Spleen (tissue), 13 donors: ENCODE measurements at places on chromosomes 3 and 15.
A peak's percentile ranks its signal among the peaks of the same experiment; 100 is the strongest.

DNA sequence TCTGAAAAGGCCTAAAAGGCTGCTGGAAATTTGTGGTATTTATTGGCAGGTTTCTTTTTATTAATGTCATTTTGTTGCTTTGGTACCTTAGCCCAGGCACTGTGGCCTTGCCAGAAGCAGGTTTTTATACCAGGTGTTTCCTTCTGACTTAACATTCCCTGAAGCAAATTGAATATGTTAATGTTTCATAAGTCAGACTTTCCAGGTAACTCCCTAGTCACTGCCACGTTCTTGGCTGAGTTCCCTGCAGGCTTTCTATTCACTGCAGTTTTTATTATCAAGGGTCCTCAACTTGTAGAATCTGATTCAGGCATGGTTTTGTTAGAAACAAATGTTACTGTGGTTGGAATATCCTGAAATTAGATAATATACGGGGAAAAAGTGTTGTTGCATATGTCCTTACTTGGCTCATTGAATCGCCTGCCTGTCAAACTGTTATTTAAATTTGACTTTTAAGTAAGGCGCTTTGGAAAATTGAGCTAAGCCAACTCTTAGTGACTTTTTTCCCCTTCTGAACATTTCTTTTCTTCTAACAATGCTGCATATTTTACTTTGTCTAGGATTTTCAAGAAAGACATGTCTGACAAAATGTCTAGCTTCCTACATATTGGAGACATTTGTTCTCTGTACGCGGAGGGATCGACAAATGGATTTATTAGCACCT is 22.9 kb downstream of the ITPR1 start:
- no peaks in the 10 kb centered on the region for H3K27me3 ChIP-seq
- no peak for DNase-seq
- H3K36me3 ChIP-seq = peaks cover 6% of the 10 kb centered on the region
- H3K4me1 ChIP-seq = peaks cover 22% of the 10 kb centered on the region
- no peak overlapping the region for H3K4me3 ChIP-seq

DNA sequence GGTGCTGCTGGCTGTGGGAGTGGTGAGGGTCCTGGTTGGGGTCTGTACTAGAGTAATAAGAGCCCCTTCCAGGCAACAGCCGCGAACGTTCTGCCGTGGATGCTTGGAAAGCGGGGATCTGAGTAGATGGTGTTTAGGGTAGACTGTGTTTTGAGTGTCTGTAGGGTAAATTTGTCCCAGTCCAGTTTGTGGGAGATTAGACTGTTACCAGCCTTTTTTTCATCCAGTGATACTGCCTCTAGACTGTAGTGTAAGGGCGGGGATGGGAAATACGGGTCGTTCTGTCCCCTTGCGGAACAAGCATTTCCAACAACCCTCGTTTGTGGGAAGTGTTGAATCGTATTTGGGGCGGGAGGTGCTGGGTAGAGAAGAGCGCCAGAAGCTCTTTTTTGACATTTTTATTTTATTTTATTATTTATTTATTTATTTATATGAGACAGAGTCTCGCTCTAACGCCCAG is 424 bp downstream of the HAUS2 start:
- H3K36me3 ChIP-seq = peaks cover 5% of the 10 kb centered on the region
- DNase-seq = no peak
- H3K4me1 ChIP-seq = peaks cover 37% of the 10 kb centered on the region
- H3K4me3 ChIP-seq = peak overlapping the region; percentile 79
- no peaks in the 10 kb centered on the region for H3K27me3 ChIP-seq
- peak overlapping the region; percentile 99 for H3K27ac ChIP-seq

DNA sequence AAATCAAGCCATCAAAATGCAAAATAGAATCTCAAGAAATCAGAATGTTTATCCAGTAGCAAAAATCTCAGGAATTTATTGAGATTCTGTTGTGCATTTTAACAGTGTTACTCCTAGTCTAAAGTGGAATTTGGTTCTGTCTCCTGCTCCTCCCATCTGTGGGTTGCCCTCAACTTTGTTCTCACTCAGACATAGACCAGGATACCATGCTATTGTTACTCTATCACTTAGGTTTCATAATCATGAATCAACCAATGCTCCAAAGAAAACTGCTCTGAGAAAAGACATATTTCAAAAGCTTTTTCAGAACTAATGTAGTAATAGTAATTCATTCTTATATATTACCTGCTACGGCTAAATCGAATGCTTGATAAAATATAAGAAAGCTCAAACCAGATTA is 274.7 kb downstream of the RBMS3 start:
- no peaks in the 10 kb centered on the region for H3K27me3 ChIP-seq
- DNase-seq = no peak
- no peaks in the 10 kb centered on the region for H3K4me1 ChIP-seq

DNA sequence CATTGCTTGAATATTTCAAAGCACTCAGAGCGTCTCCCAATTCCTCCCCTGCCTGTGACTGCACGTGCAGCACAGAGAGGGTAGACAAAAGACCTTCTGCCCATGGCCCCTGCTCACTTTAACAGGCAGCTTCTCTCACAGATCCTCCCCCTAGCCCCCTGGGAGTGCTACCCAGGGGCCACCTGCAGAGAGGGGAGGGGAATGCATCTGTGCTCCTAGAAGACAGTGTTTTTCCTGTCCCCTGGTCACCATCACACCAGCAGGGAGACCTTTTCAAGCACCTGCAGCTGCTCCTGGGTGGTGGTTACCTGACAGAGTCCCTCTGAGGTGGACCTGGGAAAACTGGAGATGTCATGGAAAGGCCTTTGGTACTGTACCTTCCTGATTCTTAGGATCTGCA is 56.7 kb upstream of the PRR23C start:
- no peaks in the 10 kb centered on the region for H3K27me3 ChIP-seq
- no peak overlapping the region for H3K27ac ChIP-seq
- no peak for DNase-seq
- no peaks in the 10 kb centered on the region for H3K4me1 ChIP-seq
- H3K36me3 ChIP-seq = no peaks in the 10 kb centered on the region

DNA sequence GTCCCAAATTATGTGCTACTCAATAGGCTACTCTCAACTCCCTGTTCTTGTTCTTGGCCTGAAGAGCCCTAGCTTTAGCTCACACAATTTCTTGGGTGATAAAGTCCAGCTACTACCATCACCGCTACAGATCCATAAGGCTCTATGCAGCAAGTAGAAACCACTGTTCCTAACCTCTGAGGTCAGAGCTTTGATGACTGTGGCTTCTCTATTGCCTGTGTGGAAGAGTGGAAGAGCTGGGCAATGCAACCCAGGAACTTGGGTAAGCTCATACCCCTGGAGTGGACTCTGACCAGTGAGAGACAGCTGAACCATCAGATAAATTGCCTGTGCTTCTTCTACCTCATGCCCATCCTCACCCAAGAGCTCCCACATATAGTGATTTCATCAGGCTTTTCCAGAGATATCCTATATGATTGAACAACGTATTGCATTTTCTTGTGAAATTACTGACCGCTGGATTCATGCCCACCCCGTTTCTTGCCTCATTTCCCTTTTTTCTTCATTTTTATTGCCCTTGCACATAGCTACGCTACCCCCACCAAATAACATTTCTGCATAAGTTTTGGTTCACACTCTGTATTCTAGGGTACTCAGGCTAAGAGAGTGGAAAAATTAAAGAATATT is 172.3 kb upstream of the MBNL1 start:
- H3K4me3 ChIP-seq = no peak overlapping the region
- H3K27me3 ChIP-seq = no peaks in the 10 kb centered on the region
- H3K36me3 ChIP-seq = no peaks in the 10 kb centered on the region
- DNase-seq = no peak

- no peaks in the 10 kb centered on the region for H3K4me1 ChIP-seq
- H3K36me3 ChIP-seq = peaks cover 11% of the 10 kb centered on the region
- no peak overlapping the region for H3K4me3 ChIP-seq
- no peaks in the 10 kb centered on the region for H3K27me3 ChIP-seq
- no peak for DNase-seq
Measured at GRCh38 chr3:113496924-113497323, 18.0 kb downstream of the SPICE1 start.

DNA sequence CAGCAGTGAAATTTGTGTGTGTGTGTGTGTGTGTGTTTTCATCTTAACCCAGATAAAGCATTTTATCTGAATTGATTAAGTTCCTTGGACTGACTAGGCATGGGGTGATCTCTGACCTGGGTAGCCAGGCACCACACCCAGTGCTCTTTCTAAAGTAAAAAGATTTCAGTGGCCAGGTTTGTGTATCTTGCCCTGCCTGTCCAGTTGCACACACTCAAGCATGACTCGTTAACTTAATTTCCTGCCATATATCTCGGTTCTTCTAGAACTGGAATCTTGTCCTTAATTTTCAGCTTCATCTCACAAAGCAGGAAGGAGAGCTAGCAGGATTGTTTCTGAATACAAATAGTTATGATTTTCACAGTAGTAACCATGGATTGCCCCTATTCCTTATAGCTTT is 17.0 kb downstream of the TM4SF18 start:
- no peak for DNase-seq
- H3K27ac ChIP-seq = no peak overlapping the region
- H3K36me3 ChIP-seq = no peaks in the 10 kb centered on the region
- no peaks in the 10 kb centered on the region for H3K4me1 ChIP-seq

DNA sequence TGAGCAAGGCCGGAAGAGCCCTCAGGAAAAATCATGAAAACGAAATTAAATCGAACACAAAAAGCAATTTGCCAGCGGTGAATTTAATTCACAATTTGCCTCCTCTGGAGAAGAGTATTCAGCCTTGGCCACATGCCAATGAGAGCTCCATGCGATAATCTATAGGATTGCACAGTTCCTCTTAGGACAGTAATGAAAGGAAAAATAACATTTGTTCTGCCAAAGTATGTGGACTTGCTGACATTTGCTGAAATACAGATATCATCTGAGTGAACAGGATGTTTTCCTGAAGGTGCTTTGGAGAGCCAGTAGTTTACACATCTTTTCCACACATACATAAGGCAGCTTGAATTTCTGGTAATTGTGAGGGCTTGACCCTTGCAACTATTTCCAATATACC is 188.6 kb upstream of the PDZRN3 start:
- DNase-seq = no peak
- no peaks in the 10 kb centered on the region for H3K36me3 ChIP-seq
- no peak overlapping the region for H3K4me3 ChIP-seq
- no peaks in the 10 kb centered on the region for H3K4me1 ChIP-seq
- no peak overlapping the region for H3K27ac ChIP-seq

- H3K4me1 ChIP-seq = no peaks in the 10 kb centered on the region
- DNase-seq = no peak
- H3K27ac ChIP-seq = no peak overlapping the region
Measured at GRCh38 chr3:42681361-42682038, 3.8 kb upstream of the KLHL40 start.

- H3K27ac ChIP-seq = no peak overlapping the region
- peak; percentile 59 for DNase-seq
- H3K27me3 ChIP-seq = no peaks in the 10 kb centered on the region
- H3K36me3 ChIP-seq = no peaks in the 10 kb centered on the region
Measured at GRCh38 chr15:65212097-65212496, 824 bp upstream of the CILP start.

- no peak overlapping the region for H3K4me3 ChIP-seq
- H3K4me1 ChIP-seq = no peaks in the 10 kb centered on the region
- no peaks in the 10 kb centered on the region for H3K36me3 ChIP-seq
Measured at GRCh38 chr15:89799011-89799911, 15.4 kb downstream of the ANPEP start.

DNA sequence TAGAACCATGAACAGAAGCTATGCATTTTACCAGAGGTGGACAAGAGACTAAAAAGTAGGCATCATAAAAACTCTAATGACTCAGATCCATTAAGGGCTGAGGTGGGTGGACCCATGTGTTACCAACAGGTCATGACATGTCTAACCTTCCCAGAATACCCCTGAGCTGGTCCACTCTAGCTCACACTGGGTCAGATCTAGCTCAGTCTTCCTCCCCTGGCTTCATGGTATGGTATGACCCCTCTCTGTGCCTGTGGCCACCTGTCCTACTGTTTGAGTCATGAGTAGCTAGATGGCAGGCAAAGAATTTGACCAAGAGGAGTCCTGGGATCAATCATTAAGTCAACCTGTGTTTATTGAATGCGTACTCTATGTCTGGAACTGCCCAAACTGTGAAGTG is 340.4 kb downstream of the EPHB1 start:
- no peak overlapping the region for H3K27ac ChIP-seq
- H3K4me1 ChIP-seq = no peaks in the 10 kb centered on the region
- no peaks in the 10 kb centered on the region for H3K27me3 ChIP-seq
- H3K4me3 ChIP-seq = no peak overlapping the region
- no peak for DNase-seq
- H3K36me3 ChIP-seq = no peaks in the 10 kb centered on the region

GRCh38 chr15:69317392-69317841 is 18.7 kb downstream of the PAQR5 start:
- no peaks in the 10 kb centered on the region for H3K36me3 ChIP-seq
- peaks cover 11% of the 10 kb centered on the region for H3K4me1 ChIP-seq
- DNase-seq = no peak
- H3K27me3 ChIP-seq = no peaks in the 10 kb centered on the region
- H3K27ac ChIP-seq = no peak overlapping the region

- no peaks in the 10 kb centered on the region for H3K4me1 ChIP-seq
- H3K27me3 ChIP-seq = no peaks in the 10 kb centered on the region
- no peak for DNase-seq
- H3K27ac ChIP-seq = no peak overlapping the region
Measured at GRCh38 chr3:160381470-160381869, 17.6 kb downstream of the IFT80 start.

DNA sequence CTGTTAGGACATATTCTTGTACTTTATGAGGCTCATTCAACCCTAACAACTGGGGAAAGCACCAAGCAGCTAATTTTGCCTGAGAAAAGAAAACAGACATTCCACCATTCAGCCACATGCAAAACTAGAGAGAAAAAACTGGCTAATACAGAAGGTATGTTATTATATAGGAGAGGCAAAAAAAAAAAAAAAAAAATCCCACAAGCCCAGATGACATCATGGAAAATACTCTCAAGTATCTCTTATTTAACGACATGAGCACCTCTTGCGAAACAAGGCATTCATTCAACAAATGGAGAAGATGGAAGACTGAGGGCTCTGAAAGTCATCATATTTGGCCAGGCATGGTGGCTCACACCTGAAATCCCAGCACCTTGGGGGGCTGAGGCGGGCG is 61.5 kb downstream of the PRICKLE2 start:
- H3K4me1 ChIP-seq = no peaks in the 10 kb centered on the region
- DNase-seq = no peak

- DNase-seq = no peak
- H3K4me1 ChIP-seq = no peaks in the 10 kb centered on the region
- no peak overlapping the region for H3K27ac ChIP-seq
- H3K4me3 ChIP-seq = no peak overlapping the region
- H3K36me3 ChIP-seq = no peaks in the 10 kb centered on the region
- H3K27me3 ChIP-seq = no peaks in the 10 kb centered on the region
Measured at GRCh38 chr15:58839485-58839884, 68.4 kb downstream of the MINDY2 start.
